RWPE2 (cell line): ENCODE measurements at places on chromosomes 3 and 15.

- no peak for DNase-seq
- no peak overlapping the region for H3K4me3 ChIP-seq
- H3K27me3 ChIP-seq: no peaks in the 10 kb centered on the region
Observed at GRCh38 chr3:44355362-44356033, 16.9 kb downstream of the TCAIM start.

- no peaks in the 10 kb centered on the region for H3K27me3 ChIP-seq
- no peaks in the 10 kb centered on the region for H3K36me3 ChIP-seq
- peaks cover 23% of the 10 kb centered on the region for H3K4me1 ChIP-seq
- DNase-seq: no peak
- H3K4me3 ChIP-seq: no peak overlapping the region
- H3K27ac ChIP-seq: no peak overlapping the region
Observed at GRCh38 chr3:78917536-78917935, 850.3 kb downstream of the ROBO1 start.

DNA sequence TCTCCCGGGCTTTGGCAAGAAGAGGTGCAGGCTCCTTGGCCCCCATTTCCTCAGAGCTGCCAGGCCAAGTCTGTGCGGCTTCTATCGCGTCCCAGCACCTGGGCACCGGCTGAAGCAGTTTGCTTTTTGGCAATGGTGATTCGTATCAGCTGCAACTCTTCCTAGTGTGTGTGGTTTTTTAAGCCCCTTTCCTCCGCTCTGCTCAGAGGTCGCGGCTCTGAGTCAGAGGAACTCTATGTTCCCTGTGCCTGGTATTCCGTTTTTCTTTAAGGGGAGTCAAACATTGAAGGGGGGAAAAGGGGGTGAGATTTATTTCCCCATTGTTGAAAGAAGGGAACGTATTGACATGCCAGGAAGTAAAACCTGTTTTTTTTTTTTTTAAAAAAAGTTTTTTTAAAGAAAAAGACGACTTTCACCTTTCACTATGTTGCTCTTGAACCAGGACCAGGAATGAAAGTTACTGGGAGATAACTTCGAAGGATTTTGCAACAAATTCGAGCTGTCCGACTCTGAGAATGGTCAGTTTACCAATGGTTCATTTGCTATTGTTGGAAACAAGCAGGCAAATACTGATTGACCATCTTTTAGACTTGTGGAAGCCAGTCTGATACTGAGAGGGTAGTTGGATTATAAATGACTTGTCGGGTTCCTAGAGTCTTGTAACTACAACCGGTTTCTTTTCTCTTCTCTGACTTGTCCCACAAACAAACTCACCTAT, 1.1 kb downstream of the ARMC8 start:
- H3K27ac ChIP-seq: peak overlapping the region; percentile 90
- peaks cover 12% of the 10 kb centered on the region for H3K4me1 ChIP-seq
- peaks cover 23% of the 10 kb centered on the region for H3K36me3 ChIP-seq

- H3K27me3 ChIP-seq: peaks cover 100% of the 10 kb centered on the region
- no peaks in the 10 kb centered on the region for H3K4me1 ChIP-seq
- H3K27ac ChIP-seq: no peak overlapping the region
- no peaks in the 10 kb centered on the region for H3K36me3 ChIP-seq
Observed at GRCh38 chr3:137765310-137766033, 1.4 kb downstream of the SOX14 start.

GRCh38 chr3:95407709-95408463, 1345.0 kb downstream of the NSUN3 start:
- DNase-seq: no peak
- H3K27me3 ChIP-seq: no peaks in the 10 kb centered on the region
- no peaks in the 10 kb centered on the region for H3K36me3 ChIP-seq
- H3K27ac ChIP-seq: no peak overlapping the region
- no peak overlapping the region for H3K4me3 ChIP-seq

DNA sequence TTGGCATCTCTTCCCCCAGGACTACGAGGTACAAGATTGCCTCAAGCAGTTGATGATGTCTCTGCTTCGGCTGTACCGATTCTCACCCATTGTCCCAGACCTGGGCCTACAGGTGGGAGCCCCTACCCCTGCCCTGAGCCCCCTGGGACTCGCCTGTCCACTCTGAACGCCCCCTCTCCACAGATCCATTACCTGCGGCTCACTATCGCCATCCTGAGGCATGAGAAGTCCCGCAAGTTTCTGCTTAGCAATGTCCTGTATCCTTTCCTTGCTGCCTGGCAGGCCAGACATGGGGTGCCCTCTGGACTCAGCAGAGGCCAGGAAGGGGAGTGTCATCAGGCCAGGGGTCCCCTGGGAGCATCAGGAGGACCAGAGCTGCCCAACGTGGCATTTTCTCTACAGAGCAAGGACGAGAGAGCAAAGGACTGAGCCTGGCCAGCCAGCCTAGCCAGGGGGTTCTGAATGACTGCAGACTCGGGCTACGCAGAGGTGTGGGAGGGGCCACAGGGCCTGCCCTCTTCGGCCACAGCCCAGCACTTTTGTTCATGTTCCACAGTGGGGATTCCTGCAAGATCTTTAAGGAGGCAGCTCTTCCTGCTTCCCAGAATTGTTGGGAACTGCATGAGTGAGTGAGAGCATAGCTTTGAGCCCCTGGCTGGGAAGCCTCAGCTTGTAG, 11.2 kb downstream of the RNF123 start:
- no peaks in the 10 kb centered on the region for H3K4me1 ChIP-seq
- DNase-seq: no peak
- no peak overlapping the region for H3K27ac ChIP-seq
- H3K4me3 ChIP-seq: no peak overlapping the region

GRCh38 chr3:15649858-15650257, 48.3 kb downstream of the BTD start:
- DNase-seq: no peak
- no peak overlapping the region for H3K4me3 ChIP-seq
- peaks cover 34% of the 10 kb centered on the region for H3K4me1 ChIP-seq
- no peaks in the 10 kb centered on the region for H3K27me3 ChIP-seq
- H3K36me3 ChIP-seq: no peaks in the 10 kb centered on the region
